HCT116 (cell line): ENCODE measurements at places on chromosomes 3 and 15. TPM values are rescaled to one million over a fixed set of nuclear protein-coding genes. Genes with fewer than 3 reads are reported as not detected.

Gene INSYN1
- total RNA-seq: 2.0 TPM

Gene TRPC1
- 6.1 TPM for total RNA-seq

DNA sequence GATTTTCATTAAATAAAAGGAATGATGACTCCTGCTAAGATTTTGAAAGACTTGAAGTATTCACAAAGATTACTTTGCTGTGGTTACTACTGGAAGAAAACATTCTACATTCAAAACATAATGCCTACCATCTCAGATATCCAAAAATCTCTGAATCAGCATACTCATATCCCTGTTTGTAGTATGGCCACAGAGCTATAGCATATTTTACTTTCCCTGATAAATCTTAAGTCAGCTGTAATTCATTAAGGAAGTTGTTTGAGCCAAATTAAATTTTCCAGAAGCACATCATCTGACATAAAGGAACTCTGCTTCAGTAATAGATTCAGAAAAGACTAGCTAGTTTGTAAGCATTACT, 942.0 kb downstream of the ROBO1 start:
- H3K27ac ChIP-seq: no peak overlapping the region
- no peak for DNase-seq
- H3K4me1 ChIP-seq: no peaks in the 10 kb centered on the region
- H3K36me3 ChIP-seq: no peaks in the 10 kb centered on the region
- H3K4me3 ChIP-seq: no peak overlapping the region

GRCh38 chr3:39809181-39809994, at the start of gene MYRIP:
TSS of gene MYRIP (plus strand) at chr3:39809609. CDS start at chr3:39900817, 91,208 bp downstream.
- peaks cover 8% of the 10 kb centered on the region; the same call in 1 of the 2 replicates for H3K4me1 ChIP-seq
- no peak for DNase-seq
- H3K27ac ChIP-seq: no peak within 1 kb of the TSS; the same call in 1 of the 2 replicates

DNA sequence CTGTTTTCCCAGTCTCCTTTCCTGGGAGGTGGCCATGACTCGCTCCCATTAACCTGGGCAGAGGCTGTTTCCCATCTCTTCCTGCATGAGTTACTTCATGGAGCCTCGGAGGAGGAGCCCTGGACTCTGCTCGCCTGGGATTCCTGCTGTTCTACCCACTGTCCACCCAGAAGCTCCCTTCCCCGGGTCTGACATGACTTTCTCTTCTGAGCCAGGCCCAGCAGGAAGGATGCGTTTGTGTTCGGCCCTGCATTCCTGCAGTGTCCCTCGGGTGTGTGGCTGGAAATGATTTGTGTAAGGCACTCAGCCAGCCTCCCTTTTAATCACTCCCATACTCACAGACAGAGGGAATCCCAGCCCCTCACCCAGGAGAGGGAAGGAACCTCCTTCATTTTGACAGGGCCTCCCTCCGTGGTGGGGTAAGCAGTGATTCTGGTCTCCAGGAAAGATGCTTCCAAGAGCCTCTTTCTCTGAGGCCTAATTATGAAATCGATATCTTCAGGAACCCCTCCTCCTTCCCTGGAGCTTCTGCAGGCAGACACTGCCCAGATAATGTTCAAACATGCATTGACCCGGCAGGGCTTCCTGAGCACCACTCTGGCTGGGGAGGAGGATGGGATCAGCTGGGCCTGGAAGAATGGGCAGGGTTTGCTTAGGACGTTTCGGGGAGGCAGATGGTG, 41.6 kb upstream of the DLG1 start:
- H3K27ac ChIP-seq: no peak overlapping the region
- no peak overlapping the region for H3K4me3 ChIP-seq
- DNase-seq: no peak
- H3K4me1 ChIP-seq: no peaks in the 10 kb centered on the region
- no peaks in the 10 kb centered on the region for H3K36me3 ChIP-seq

- H3K4me3 ChIP-seq: no peak overlapping the region
- peaks cover 11% of the 10 kb centered on the region; the same call in 1 of the 2 replicates for H3K27me3 ChIP-seq
- H3K36me3 ChIP-seq: no peaks in the 10 kb centered on the region
Measured at GRCh38 chr3:81470524-81471278, 290.7 kb downstream of the GBE1 start.

DNA sequence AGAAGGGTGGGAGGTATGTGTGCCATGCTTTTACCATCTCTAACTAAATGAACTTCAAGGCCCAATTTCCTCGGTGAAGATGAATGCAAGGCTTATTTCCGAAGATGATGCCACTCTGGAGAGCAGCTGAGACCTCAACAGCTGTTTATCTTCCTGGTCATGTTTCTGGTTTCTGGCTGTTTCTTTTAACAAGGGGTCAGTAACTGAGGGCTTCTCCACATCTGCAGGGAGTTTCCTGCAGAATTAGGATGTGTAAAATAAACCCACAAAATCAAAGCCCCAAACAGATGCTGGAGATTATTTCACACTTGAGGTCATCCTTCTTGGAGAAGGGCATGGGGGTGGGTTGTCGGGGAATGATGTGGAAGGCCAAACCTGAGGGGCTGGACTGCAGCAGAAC, 220.3 kb downstream of the THSD4 start:
- no peaks in the 10 kb centered on the region for H3K36me3 ChIP-seq
- no peak for DNase-seq
- no peaks in the 10 kb centered on the region for H3K27me3 ChIP-seq
- H3K27ac ChIP-seq: no peak overlapping the region

Gene P2RY14
- not detected for total RNA-seq

Gene CPN2
- not detected for total RNA-seq

- no peaks in the 10 kb centered on the region for H3K4me1 ChIP-seq
- H3K36me3 ChIP-seq: no peaks in the 10 kb centered on the region
- no peak for DNase-seq
- H3K4me3 ChIP-seq: no peak overlapping the region
- H3K27ac ChIP-seq: no peak overlapping the region
Measured at GRCh38 chr3:99529265-99529664, 109.1 kb upstream of the COL8A1 start.

DNA sequence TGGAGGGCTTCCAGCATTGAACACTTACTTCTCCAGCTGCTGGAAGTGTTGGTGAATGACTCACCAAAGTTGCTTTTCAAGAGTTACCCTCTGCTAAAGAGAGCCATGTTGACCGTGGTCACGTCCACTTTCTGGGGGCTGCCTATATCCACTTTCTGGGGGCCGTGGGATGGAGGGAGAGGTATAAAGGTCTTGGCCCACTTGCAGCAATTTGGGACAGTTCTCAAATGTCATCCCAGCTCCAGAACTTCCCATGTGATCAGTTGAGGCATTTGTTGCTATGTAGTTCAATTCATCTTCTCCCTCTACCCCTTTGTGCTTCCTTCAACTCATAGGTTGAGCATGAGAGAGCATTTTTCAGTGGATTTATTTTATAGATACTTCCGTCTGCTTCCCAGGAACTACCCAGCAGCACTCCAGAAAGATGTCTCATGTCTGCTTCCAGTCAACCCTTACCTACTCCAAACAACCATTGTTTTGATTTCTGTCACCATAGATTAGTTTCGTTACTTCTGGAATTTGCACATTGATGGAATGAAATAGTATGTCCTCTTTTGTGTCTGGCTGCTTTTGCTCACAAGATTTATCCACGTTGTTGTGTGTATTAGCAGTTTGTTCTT, 130.6 kb downstream of the TCF12 start:
- H3K4me1 ChIP-seq: no peaks in the 10 kb centered on the region
- H3K27me3 ChIP-seq: no peaks in the 10 kb centered on the region
- H3K27ac ChIP-seq: no peak overlapping the region
- no peak overlapping the region for H3K4me3 ChIP-seq
- DNase-seq: no peak

DNA sequence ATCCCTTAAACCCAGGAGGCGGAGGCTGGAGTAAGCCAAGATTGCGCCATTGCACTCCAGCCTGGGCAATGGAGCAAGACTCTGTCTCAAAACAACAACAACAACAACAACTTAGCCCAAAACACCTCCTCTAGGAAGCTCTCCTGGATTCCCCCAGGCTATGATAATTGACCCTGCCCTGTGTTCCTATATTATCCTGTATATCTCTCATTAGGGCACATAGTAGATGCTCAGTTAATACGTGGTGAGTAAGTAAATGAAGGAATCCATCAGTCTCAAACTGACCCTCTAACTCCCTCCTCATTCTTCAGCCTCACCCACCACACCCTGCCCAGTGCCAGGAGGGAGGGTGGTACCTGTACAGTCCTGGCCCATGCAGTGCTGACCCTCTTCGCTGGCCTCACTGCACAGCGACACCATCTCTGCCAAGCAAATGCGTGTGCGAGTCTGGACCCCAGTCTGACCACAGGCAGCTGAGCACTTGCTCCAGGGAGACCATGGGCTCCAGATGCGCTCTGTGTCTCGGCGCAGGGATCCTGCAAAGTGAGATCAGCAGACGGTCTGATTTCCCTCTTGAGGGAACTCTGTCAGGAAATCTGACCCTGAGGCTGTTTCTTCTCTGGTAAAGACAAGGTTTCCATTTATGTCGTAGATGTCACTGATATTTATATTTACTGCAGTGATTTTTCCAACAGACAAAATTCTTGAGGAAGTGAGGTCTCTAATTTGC, 6.2 kb downstream of the CILP start:
- H3K4me1 ChIP-seq: peaks cover 11% of the 10 kb centered on the region; the same call in 1 of the 2 replicates
- H3K36me3 ChIP-seq: no peaks in the 10 kb centered on the region
- no peak overlapping the region for H3K27ac ChIP-seq
- DNase-seq: no peak

Gene MKRN2OS
- not detected for total RNA-seq

DNA sequence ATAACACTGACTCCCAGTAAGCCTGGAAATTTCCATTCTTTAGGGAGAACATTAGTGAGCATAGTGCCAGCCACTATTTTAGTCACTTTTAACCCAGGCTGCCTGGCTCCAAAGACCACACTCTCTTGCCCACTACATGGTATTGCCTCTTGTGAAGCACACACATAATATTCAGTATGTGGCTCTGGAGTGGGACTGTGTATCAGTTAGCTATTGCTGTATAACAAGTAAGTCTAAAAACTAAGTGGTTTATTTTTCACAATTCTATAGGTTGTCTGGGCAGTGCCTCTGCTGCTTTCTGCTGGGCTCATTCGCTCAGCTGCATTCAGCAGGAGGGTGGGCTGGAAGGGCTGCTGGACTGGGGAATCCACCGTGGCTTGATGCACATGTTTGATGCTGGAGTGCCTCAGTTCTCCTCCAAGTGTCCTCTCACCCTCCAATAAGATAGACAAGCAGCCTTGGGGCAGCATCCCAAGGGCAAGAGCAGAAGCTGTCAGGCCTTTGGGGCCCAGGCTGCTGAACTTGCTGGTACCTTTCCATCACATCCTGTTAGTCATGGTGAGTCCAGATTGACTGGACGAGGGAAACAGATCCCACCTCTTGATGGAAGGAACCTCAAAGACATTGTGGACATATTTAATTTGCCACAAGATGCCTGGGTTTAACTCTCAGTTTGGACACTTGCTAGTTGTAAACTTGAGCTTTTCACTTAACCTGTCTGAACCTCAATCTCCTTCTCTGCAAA, 66.6 kb upstream of the TLE3 start:
- H3K27me3 ChIP-seq: no peaks in the 10 kb centered on the region
- no peaks in the 10 kb centered on the region for H3K36me3 ChIP-seq
- H3K4me3 ChIP-seq: no peak overlapping the region

DNA sequence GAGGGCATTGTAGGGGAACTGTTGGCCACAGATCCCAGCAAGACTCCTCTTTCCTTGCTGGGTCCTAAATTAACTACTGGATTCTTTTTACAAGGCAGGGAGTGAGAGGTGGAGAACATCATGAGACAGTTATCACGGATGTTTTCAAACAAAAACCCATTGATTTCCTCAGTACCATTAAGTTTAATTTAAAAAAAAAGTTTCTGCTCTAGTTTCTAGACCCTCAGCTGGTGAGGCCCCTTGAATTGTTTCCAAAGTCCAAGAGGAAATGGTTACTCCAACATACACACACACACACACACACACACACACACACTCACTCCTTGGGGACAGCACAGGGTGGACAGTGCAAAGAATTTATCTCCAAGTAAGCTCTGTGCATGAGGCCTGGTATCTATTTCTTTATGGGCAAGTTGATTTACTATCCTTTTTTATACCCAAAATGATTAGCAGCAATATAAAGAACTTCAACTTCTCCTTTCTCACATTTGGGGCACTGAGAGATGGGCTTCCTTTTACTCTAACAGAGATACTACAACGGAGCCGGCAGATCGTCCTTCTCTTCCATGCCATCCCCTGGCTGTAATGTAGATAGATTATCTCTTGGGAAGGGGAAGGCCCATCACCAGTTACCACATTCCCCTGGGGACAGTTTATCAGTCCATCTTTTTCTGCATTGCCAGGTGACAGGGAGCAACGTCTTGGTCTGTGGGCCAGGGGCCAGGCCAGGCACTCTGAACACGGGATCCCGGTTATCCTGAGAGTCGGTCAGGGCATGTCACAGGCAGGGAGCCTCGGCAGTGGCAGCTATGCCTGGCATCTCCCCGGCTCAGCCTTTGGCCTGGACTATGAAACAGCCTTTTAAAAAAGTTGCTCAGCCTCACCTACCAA, 54.7 kb downstream of the CORO2B start:
- no peaks in the 10 kb centered on the region for H3K27me3 ChIP-seq
- no peak overlapping the region for H3K27ac ChIP-seq
- H3K4me3 ChIP-seq: no peak overlapping the region
- H3K4me1 ChIP-seq: no peaks in the 10 kb centered on the region
- no peaks in the 10 kb centered on the region for H3K36me3 ChIP-seq

Gene IQCF5
- not detected for total RNA-seq

Gene SLC15A2
- total RNA-seq: 0.96 TPM

DNA sequence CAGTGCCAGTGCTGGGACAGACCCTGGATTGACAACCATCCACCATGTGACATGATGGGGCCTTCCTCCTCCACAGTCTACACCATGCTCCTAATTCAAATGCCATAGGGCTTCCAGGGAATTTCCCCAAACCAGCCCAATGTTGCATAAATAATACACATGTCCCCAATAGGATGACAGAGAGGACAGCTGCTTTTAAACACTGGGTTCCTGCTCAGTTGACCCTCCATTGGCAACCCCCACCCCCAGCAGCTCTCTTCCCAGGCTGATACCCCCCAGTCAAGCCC, 28.3 kb upstream of the ATP2B2 start:
- no peak for DNase-seq
- peaks cover 6% of the 10 kb centered on the region; the same call in 1 of the 2 replicates for H3K27me3 ChIP-seq
- H3K36me3 ChIP-seq: no peaks in the 10 kb centered on the region
- H3K4me1 ChIP-seq: no peaks in the 10 kb centered on the region

GRCh38 chr3:126446791-126447190, 28.9 kb downstream of the ZXDC start:
- H3K27me3 ChIP-seq: no peaks in the 10 kb centered on the region
- no peaks in the 10 kb centered on the region for H3K4me1 ChIP-seq
- DNase-seq: no peak
- H3K36me3 ChIP-seq: peaks cover 4% of the 10 kb centered on the region; the same call in 1 of the 2 replicates

DNA sequence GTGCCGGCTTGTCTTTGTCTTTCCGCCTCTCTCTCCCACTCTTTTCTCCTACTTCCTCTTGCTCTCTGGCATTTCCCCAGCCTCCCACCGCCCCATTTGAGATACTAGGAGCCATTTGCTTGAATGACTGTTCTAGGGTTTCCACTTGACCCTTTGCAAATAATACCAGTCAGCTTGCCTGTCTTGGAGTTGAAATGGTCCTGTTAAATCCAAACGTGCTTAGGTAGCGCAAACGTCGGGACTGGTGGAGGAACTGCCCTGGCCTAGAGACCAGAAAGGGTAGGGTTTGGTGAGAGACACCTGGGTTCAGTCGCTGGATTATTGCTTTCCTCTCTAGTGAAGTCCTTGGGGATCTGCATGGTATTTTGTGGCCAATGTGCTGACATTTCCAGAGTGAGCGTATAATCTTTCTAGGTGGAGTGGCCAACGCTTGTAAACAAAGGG, 10.6 kb downstream of the ZIC1 start:
- H3K27ac ChIP-seq: no peak overlapping the region
- no peaks in the 10 kb centered on the region for H3K27me3 ChIP-seq
- no peaks in the 10 kb centered on the region for H3K4me1 ChIP-seq

GRCh38 chr3:115099134-115099985, 47.7 kb downstream of the ZBTB20 start:
- no peaks in the 10 kb centered on the region for H3K4me1 ChIP-seq
- no peak overlapping the region for H3K4me3 ChIP-seq
- H3K36me3 ChIP-seq: no peaks in the 10 kb centered on the region
- H3K27ac ChIP-seq: no peak overlapping the region
